ENCODE measurements at places on chromosomes 2 and 18. TPM values are rescaled to one million over a fixed set of nuclear protein-coding genes. Genes with fewer than 3 reads are reported as not detected.

The RRM2 gene
- total RNA-seq: 195 TPM

The MYO7B gene
- 0.21 TPM for total RNA-seq

The TM4SF20 gene
- 10.7 TPM for total RNA-seq

The IL1RN gene
- total RNA-seq: 0.42 TPM

The PJVK gene
- 1.7 TPM for total RNA-seq

The CCBE1 gene
- total RNA-seq: 8.3 TPM

The TUBB8B gene
- total RNA-seq: not detected

The RAD51AP2 gene
- total RNA-seq: not detected

The GALNT14 gene
- 52.7 TPM for total RNA-seq

The EVA1A gene
- 12.3 TPM for total RNA-seq

The RFX8 gene
- total RNA-seq: not detected

The CROCC2 gene
- total RNA-seq: not detected

The FEV gene
- not detected for total RNA-seq

The LIPG gene
- 0.03 TPM for total RNA-seq

The NCOA1 gene
- 7.6 TPM for total RNA-seq

The IL36B gene
- 0.13 TPM for total RNA-seq

The DNAH7 gene
- 0.76 TPM for total RNA-seq

The POTEJ gene
- total RNA-seq: not detected

The CACNB4 gene
- 0.14 TPM for total RNA-seq

The GALNT3 gene
- total RNA-seq: not detected

The SERPINB3 gene
- total RNA-seq: 0.26 TPM

The SLC9A2 gene
- 3.2 TPM for total RNA-seq

The SLC38A11 gene
- total RNA-seq: not detected

The SPEG gene
- 6.9 TPM for total RNA-seq

The BOLL gene
- not detected for total RNA-seq

Data from A549 treated with CpdA at 1 μM for 4 hours (cell line).